ENCODE measurements at places on chromosomes 12 and 14.

DNA sequence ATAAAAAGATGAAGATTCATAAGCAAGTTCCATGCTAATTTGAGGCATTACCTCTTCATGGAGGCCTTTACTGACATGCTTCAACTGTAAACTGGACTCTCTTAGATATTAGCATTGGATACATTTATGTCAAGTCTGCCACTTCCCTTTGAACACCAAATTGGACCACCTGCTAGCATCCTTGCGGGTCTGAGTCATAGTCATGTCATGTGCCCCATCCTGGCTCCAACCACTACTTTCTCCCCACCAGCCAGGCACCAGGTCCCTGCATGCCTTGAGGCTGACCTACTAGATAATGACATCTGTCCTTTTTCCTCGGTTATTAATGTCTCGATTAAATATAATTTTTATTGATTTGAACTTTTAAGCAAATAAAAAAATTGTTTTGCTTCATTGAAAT is 32.9 kb upstream of the EEA1 start:
- no peak for DNase-seq

GRCh38 chr12:69298947-69299346 is 49.2 kb upstream of the LYZ start:
- no peak for DNase-seq

DNA sequence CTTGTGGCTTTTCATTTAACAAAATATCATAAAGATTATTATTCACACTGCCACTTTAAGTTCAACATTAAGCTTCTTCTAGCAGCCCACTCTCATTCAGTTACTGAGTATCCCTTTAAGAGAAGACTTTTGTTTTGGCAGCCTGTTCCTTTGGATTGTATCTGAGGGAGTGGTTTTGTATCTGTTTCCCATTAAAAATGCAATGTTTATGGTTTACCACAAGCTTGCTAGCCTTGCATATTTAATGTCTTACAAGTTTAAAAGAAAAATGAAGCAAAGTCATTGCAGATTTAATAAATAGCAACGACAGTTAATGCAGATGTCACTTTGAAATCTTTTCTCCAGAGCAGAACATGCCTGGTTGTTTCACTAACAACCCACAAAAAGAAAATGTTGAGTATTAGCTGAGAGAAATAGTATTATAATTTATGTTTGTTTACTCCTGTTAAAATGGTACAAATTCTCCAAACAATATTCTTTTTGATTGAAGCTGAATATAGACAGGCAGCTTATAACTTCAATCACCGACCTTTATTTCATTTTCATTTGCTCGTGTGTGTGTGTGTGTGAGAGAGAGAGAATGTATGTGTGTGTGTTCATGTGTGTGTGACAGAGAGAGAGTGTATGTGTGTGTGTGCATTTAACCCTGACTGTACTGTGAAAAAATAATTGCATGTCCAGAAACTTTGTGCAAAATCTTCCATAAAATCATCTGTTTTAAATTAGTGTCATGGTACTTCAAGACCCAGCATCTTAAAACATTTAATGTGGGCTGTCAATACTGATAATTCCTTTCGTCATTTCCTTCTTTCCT is 1.8 kb downstream of the DCN start:
- no peak for DNase-seq

DNA sequence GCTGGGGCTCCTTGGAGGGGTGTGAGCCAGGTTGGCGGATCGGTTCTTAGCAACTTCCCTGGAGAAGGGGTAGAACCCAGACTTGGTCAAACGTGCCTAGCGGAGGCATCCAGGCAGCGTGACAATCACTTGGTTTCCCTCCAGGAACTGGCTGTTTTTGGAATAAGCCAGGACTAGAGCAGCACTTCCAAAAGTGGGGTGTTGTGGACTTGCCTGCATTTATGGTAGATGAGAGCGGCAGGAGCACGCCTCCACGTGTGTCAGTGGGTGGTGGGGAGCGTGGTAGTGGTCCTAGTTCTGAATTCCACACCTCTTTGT is 2.8 kb downstream of the PRMT8 start:
- no peak for DNase-seq

DNA sequence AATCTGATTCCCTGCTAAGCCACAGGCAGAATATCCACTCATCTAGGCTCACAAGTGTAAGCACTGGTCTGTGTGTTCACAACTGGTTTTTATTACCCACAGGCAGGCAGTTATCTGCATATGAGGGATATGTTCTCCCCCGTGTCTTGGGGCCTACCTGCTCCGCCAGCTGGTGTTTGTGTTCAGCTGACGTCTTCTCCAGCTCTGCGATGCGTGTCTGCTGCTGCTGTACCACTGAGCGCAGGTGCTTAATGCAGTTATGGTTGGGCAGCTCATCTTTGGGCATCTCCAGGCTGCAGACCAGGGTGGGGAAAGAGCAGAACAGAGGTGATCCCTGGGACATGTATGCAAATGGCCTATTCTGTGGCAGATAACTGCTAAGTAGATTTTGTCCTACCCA is 13.7 kb downstream of the RNF41 start:
- no peak for DNase-seq

DNA sequence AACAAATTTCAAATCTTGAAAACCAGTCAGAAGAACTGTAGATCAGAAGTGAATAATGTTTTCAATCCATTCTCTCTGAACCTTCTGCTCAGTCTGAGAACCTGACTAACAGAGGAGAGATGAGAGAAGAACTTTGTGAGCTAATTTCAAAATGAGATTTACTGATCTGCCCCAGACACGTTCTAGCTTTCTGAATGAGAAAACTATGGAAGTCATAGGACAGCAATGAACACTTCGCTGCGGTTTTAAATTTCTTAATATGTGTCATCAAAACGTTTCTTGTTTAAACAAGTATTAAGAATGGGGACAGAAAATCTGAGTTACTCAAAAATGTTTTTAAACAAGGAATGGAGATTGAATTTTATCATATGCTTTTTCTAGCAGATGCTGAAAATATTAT is 66.6 kb upstream of the FAR2 start:
- DNase-seq, result no peak

GRCh38 chr14:66939409-66939808 is 249.8 kb upstream of the GARIN2 start:
- no peak for DNase-seq

DNA sequence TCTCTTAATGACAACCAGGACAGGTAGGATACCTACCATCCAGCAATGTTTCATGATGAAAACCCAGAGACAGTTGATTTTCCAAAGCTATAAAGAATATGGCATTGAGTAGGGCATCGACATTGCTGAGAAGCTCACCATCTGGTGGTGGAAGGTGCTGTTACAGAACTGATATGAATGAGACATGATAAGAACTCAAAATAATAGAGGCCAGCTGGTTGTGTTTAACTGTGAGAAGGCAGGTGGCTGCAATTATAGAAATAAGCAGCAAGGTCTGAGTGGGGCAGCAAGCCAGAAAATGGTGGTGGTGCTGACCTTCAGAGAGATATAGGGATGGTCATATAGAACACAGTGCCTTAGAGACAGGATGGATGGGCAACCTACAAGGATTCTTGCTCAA is 449.7 kb downstream of the BTG1 start:
- DNase-seq, result no peak

GRCh38 chr14:91280129-91280528 is 35.6 kb upstream of the GPR68 start:
- no peak for DNase-seq

Measured in HS-27A (cell line).